AG09319 (cell line): ENCODE measurements at places on chromosomes 6 and 20.

GRCh38 chr6:93104195-93104817 lies 315.1 kb downstream of the EPHA7 start:
- DNase-seq: no peak

- DNase-seq: no peak
These were observed 279.7 kb downstream of the FARS2 start for GRCh38 chr6:5541025-5541424.

DNA sequence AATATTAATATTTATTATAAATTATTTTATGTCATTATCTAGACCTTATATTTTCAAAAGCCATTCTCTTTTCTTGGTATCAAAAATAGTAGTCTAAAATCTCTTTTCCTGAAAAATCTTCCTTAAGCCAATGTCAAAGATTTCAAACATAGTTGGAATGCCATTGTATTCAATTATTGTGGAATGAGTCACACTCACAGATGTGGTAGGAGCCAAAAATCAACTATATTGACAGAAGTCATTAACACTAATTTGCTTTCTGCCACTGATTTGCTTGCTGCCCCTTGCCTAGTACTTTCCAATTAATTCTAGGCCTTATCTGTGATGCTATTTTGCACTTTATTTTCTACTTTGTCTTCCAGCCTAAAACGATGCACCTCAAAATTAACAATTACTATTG lies 1326.3 kb upstream of the GJE1 start:
- DNase-seq: no peak

GRCh38 chr6:162313922-162314660 lies 413.5 kb downstream of the PRKN start:
- peak; percentile 8 for DNase-seq

- no peak for DNase-seq
These were observed 41.5 kb upstream of the TGM3 start for GRCh38 chr20:2254333-2254732.
